Amniotic epithelial cell (primary cell): ENCODE measurements at places on chromosomes 16 and 17.

DNA sequence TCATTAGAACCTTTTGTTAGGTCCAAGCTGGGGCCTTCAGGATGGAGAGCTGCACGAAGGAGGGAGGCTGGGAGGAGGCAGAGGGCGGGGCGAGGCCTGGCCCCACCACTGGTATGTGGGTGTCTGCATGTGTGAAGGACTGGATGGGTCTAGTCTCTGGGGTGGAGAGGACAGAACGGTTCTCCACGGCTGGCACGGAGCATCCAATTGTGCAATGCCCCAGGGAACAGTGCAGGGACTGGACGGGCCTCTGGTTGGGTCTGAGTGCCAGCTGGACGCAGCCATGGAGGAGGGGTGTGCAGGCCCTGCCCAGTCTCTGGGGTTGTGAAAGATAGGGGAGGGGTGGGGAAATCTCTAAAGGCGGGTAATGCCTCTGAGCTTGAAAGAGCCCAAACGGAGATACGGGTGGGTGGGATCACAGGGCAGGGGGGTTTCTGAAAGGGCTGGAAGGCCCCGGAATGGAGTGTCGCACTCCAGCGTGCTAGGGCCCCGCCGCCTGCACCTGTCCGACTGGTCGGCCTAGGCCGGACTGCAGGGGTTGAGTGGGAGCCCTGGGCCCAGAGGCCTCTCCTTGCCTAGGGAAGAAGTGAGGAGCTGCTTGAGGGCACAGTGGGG is 1.6 kb downstream of the PPL start:
- peak; percentile 82 for DNase-seq

DNA sequence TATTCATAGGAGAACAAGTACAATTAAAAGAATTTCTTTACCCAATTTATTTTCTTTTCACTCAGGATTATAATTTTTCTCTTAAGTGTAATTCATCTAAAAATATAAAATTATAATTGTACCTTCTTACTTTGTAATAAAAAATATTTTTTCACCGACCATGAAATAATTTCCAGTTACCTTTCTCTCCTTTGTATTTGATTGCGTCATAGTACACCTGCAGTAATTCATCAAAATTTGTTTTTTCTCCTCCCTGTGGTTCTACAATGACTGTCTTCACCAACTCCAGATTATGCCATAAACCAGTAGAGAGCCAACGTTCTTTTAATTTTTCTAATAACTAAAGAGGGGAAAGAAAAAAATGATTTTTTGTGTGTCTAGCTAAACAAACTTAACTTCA is 119.1 kb downstream of the BRIP1 start:
- no peak for DNase-seq

DNA sequence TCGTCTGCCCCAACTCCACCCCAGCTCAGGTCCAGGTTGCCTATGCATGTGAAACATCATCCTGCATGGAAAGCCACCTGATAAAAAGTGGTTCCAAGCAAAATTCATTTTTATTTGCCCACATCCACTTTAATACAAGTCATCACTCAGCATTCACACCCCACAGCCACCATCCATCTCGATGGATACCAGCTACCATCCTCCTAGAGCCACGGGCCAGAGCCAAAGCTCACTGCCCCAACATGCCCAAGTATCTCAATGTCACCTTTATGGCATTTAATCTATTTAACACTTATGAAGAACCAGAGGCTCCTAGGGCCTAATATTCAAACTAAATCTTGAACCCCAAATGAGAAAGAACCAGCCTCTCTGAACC is 70.5 kb downstream of the COPRS start:
- DNase-seq, result no peak

DNA sequence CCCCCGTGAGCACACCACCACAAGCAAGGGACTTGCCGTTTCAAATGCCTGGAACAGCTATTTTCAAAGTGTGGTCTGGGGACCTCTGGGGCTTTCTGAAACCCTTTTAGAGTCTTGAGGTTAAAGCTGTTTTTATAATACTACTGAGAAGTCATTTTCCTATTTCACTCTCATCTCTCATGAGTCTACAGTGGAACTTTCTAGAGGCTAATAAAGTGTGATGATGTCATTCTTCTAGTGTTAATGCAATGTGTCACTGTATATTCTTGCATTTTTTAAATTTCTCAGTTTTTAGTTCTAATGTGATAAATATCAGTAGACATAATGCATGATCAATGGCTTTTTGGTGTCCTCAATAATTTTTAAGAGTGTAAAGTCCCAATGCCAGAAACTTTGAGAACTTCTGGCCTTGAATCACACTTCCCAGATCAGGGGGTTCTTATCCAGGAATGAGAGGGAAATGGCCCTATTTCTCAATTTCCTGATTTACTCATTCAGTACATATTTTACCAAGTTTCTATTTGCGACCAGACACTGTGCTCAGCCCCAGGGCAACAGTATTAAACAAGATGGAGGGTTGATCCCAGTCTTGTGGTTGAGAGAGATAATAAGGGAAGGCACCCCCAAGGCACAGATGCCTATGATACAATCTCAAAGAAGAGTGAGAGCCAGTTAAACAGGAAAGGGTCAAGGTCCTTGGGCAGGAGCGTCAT is 444.0 kb downstream of the HS3ST3B1 start:
- DNase-seq, result peak; percentile 75

- no peak for DNase-seq
Measured at GRCh38 chr16:3004781-3005284, 7.9 kb upstream of the CLDN9 start.

GRCh38 chr16:84458606-84459532 is 45.6 kb downstream of the MEAK7 start:
- DNase-seq, result no peak

DNA sequence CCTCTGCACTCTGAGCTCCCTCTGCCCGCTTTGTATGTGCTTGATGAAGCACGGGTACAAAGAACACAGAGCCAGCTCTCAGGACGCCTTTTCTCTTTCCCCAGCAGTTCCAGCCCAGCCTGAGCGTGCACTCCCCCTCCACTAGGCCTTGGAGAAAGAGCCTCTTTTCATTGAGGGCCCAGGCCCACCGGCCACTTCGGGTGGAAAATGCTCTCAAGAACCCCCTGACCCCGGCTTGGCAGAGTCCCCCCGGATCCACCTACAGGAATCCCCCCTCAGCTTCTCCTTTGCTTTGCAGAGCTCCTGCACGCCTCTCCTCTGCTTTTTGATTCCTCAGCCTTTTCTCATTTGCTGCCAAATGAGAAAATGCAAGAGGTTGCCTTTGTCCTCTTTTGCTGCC is 30.2 kb downstream of the MRC2 start:
- DNase-seq, result no peak

GRCh38 chr16:52366983-52367382 is 180.0 kb downstream of the TOX3 start:
- no peak for DNase-seq

- DNase-seq, result no peak
Measured at GRCh38 chr17:67369676-67370075, 3.3 kb upstream of the PSMD12 start.

DNA sequence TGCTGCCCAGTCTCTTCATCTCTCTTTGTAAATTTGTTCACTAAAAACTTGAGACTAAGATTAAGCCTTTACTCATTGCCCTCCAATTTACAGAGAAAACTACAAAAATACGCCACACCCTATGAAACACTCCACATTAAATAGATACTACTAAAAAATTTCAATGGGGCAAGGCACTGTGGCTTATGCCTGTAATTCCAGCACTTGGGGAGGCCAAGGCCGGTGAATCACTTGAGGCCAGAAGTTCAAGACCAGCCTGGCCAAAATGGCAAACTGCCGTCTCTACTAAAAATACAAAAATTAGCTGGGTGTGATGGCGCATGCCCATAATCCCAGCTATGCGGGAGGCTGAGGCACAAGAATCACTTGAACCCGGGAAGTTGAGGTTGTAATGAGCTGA is 3.8 kb downstream of the UBE2O start:
- DNase-seq, result no peak

DNA sequence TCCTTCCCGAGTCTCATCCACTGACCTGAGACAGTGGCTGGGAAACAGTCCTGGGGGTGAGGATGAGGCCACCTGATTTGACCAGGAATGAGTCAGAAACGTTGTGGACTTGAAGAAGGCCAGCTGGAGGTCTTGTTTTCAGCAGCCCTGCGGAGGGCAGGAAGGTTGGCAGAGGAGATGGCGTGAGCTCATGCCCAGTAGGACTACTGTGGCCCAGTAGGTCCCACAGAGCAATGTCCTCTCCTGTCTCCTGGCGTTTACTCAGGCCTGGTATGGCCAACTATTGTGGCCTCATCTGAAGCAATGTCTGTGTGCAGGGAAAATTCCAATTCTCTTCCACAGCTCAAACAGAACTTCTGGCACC is 84.1 kb upstream of the DNAJA2 start:
- DNase-seq, result no peak

DNA sequence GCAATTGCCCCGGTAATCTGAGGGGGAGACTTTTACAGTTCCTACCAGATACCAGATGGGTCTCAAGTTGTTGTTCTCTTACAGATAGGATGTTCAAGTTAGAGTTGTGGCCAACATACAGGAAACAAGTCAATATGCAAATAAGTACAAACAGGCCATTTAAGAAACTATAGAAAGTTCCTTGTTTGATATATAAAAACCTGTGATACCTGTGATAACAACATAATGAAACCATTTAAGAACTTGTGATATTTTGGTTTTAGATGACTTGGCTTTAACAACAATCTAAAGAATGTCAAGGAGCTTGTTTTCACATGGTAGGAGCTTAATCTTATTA is 16.8 kb downstream of the CDR2 start:
- DNase-seq, result no peak

DNA sequence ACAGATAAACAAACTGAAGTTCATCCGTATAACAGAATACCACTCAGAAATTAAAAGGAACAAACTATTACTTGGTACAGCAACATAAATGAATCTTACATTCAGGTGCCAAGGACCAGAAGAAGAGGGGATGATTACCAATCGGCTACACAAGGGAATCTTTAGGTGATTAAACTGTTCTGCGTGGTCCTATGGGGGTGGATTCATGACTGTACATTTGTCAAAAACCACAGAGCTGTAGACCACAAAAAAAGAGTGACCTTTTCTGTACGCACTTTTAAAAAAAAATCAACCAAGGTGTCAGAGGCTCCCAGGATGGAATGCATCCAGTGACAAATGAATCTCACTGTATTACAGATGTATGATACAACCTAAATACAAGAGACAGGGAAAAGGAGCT is 110.8 kb downstream of the CDYL2 start:
- no peak for DNase-seq
